ENCODE measurements at places on chromosomes 4 and X.
A peak's percentile ranks its signal among the peaks of the same experiment; 100 is the strongest.

- no peak for DNase-seq
These were observed 382.8 kb downstream of the KLHL4 start for GRCh38 chrX:87900320-87900908.

- no peak for DNase-seq
These were observed at the start of gene MSL3 for GRCh38 chrX:11757719-11758399. MSL3 (plus strand) TSS chrX:11758237; CDS start chrX:11758264, 27 bp downstream.

- DNase-seq, result no peak
These were observed 727.6 kb upstream of the MAGEB2 start for GRCh38 chrX:29487714-29488113.

GRCh38 chrX:152960115-152960514, 33.8 kb downstream of the PNMA5 start:
- no peak for DNase-seq

GRCh38 chr4:182533964-182534363, 290.8 kb downstream of the TENM3 start:
- peak; percentile 71 for DNase-seq

- DNase-seq, result peak; percentile 66
These were observed 158.2 kb upstream of the MAP3K15 start for GRCh38 chrX:19673375-19674040.

DNA sequence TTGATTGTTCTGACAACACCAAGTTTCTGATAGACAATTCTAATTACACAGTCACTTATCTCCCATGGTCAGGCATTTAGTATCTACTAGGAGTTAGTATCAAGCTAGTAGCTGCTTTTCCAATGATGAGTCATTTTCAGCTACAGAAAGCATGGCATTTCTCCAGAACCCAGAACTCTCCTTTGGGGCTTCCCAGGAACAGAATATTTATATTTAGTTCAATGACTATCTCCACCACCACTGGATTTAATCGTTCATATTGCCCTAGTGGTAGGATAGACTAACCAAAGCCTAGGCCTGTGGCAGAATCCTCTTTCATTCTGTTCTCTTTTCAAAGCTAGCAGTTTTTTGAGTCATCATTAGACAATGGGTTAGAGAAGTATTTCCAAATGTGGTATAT, 569.4 kb downstream of the GABRG1 start:
- DNase-seq, result no peak

DNA sequence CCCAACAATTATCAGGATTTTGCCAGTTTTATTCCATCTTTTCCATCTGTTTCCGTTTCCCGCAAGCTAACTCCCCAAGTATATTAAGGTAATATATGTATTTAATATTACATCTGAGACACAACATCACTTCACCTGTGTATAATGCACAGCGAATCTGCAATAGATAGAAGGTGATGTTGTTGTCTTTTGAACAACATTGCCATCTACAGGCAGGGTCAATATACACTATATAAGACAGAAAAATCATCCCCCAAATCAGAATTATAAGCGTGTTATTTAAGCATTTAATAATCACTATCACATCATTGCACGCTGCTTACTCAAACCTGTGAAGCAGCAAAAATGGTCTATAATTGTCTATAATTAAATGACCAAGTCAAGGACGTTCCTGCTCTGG, 1115.5 kb downstream of the NLGN4X start:
- no peak for DNase-seq

DNA sequence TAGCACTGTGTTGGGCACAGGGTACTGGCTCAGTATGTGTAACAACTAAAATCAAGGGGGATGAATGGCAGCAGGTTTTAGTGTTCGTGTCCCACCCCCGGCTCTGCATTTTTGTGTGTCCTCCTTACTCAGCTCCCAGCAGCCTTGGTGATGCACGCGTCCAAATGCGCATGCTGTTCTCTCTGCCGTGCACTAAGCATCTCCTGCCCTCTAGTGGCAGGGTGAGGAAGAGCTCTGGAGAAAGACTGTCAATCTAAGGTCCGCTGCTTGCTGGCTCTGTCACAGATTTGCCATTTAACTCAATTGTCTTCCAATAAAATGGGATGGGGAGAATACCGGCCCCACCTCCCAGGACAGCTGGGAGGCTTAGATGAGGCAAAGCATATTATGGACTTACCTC, 61.4 kb downstream of the WFS1 start:
- DNase-seq, result no peak

- DNase-seq, result no peak
These were observed 1.6 kb downstream of the RAB33A start for GRCh38 chrX:130173190-130173895.

GRCh38 chr4:128393101-128393704, 105.6 kb upstream of the PGRMC2 start:
- no peak for DNase-seq

- DNase-seq, result no peak
These were observed 1072.0 kb upstream of the INTU start for GRCh38 chr4:126560794-126561193.

GRCh38 chr4:140135529-140136088, 18.4 kb downstream of the MAML3 start:
- DNase-seq, result no peak

DNA sequence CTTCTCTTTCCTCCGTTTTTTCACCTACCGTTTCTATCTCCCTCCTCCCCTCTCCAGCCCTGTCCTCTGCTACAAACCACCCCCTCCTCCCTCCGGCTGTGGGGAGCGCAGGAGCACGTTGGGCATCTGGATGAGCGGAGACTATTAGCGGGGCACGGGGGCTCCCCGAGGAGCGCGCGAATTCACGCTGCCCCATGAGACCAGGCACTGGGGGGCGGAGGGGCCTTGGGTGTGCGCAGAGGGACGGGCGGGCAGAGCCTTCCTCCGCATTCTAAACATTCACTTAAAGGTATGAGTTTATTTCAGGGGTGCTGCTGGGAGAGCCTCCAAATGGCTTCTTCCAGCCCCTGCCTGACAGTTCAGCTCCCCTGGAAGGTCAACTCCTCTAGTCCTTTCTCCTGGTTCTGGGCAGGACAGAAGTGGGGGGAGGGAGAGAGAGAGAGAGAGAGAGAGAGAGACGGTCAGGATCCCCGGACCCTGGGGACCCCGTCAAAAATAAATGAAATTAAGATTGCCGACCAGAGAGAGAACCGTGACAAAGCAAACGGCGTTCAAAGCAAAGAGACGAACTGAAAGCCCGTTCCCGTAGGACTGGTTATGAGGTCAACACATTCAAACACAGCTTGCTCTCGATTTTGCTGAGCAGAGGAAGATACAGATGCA, 5.0 kb downstream of the SHOX start:
- no peak for DNase-seq

DNA sequence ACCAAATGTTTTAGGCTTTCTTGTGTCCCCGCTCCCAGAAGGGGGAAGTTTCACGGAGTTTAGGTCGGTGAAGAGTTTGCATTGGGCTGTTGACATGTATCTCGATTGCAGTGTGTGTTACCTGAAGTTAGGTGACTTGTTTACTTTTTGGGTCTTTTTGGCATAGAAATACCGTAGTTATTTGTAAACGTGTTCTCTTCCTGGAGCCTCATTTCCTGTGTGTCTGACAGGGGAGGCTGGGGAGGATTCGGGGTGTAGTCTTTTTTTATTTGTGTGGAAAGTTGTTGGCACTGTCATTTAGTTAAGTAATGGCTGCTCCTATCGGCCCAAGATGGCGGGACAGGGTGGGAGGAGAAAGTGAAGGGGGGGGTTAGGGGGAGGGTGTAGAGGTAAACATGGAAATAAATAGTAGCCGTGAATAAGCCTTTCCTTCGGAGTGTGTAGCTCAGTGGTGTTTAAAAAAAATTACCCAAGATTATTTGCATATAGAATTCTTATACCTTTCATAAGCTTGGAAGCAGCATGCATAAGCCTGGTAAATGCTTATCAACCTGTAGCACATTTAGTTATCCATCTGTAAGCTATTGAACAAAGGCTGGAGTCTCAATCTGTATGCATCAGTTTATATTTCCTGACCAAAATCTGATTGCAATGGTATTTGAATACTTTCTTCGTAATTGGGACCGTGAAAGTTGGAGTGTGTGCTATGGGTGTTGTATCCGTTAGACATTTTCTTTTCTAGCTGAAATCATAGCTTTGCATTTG, 1.6 kb downstream of the KDM6A start:
- no peak for DNase-seq

GRCh38 chr4:77742054-77742453, 77.1 kb downstream of the CNOT6L start:
- DNase-seq, result no peak

DNA sequence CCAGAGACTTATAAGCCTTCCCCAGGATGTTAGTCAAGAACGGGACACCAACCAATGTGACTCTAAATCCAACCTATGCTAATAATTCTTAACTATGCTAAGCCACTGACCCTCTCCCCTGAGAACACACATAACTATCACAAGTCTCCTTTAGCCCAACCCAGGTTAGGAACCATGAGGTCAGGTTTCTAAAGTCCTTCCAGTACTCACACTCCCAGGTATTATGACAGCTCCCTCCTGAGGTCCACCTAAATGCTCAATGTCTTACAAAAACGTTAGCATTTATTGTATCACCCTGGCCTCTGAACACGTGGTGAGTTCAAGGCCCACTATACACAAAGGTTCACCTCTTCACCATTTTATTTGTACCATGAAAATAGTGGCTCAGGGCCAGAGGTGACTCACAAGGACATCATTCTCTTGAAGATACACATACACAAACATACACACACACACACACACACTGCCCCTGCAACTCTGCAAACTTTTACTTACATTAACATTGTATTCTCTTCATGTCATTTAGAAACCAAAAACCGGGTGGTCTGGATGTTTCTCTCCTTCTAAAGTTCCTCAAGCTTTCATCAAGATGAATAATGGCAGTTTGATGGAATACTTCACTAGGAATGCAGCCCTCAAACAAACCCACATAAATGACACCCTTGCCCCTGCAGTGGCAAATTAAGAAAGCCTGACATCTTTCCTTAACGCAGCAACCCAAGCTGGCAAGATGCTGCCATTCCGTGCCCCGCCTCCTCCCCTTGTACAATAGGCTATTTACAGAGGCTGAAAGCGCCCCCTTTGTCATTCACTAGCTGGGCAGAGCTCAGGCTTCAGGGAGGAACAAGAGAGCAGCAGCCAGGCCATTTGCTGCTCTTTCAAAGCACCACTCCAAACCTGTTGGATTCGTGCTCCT, 17.7 kb downstream of the ACSL1 start:
- no peak for DNase-seq

DNA sequence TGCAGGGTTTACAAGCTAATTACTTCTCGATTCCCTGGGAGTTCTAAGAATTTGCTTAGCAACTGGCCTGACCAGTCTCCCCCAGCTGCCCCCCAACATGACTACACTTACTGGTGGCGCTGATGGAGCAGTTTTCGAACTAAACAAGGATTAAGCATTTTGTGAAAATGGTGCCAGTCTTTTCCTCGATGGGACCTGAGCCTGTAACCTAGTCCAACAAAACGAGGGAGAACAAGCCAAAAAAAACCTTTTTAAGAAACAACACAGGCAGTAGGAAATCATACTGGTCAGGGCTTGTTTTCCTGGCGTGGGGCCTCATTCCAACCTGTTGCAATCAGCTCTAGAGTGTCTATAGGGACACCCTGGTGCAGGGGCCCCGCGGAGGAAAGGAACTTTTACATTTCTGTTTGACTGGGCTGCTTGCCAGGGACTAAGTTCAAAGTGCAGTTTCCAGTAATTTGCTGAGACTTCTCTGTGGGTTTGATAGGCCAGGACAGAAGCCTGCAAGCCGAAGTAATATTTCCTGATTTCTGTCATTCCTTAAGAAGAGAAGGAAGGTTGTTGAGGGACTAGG, 158.7 kb downstream of the SPRY1 start:
- no peak for DNase-seq

DNA sequence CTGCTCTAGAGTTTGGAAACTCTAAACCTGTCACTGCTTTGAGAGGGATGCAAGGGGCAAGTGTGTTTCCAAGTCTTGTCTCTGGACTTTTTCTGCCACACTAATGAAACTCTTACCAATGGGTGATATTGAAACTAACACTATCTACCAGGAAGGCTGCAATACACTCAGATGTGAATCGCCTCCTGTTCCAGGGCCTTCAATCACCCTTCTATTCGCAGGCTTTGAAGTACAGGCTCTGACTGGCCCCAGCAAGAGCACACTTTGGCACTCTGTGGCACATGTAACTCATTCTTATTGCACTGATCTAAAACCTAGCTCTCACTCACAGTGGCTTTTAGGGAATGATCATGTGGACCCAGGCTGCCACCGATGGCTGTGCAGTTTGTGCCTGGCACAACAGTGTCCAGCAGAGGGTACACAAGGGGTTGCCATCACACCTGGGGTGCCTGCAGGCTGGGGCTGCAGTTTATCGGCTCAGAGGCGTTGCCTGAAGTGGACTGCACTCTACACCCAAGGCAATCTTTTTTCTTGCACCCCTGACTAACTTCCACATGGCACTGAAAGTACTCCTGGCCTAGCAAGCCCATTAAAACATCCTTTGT, 210.8 kb downstream of the MGST2 start:
- no peak for DNase-seq

GRCh38 chrX:109925656-109926055, 77.3 kb upstream of the TMEM164 start:
- DNase-seq, result no peak

GRCh38 chrX:121761845-121762244, 714.4 kb downstream of the GLUD2 start:
- no peak for DNase-seq

DNA sequence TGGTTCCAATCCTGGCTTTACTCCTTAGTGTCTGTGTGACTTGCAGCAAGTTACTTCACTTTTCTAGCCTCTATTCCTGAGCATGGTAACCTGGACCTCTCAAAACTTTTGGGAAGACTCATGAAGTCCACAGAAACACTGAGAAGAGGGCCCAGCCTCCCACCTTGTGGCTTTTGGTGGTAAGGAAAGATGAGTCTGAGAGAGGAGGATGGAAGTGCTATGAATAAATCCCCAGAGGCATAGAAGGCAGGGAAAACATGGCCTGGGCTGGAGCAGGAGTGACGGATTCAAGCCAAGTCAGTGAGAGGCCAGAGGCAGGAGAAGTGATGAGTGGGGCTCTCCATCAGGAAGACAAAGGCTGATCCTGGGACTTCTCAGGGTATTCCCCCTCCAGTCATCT, 10.9 kb upstream of the MAGEA4 start:
- no peak for DNase-seq

DNA sequence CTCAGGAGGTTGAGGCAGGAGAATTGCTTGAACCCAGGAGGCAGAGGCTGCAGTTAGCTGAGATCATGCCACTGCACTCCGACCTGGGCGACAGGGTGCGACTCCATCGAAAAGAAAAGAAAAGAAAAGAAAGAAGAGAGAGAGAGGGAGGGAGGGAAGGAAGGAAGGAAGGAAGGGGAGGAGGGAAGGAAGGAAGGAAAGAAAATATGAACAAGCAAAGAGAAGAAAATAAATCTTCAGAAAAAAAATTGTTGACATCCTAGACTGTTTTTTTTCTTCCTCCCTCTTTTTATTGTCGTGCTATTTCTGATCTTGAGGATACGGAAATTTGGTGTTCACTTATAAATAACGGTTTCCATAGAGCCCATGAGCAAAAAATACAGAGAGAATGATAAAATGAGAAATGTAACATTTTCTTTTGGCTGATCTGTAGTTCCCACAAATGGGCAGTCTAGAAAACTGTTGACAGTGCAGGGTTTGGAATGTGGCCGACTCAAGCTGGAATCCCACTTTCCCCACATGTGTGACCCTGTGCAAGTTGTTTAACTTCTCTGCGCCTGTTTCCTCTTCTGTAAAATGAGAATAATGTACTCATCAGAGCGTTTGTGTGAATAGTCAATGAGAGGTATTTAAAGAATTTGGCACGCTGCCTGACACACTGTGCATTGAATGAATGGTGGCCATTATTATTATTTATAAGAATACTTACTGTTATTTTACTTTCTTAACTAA, 19.4 kb downstream of the SORBS2 start:
- no peak for DNase-seq

GRCh38 chr4:86472377-86473019, 112.6 kb upstream of the MAPK10 start:
- no peak for DNase-seq

GRCh38 chr4:179595671-179596410, 2153.6 kb upstream of the AGA start:
- no peak for DNase-seq
